Stimulated activated CD8-positive, alpha-beta memory T cell treated with anti-CD3 and anti-CD28 coated beads, Interleukin-4, amount 100 ng/mL, for 4 hours (primary cell): ENCODE measurements at places on chromosomes 3 and 15.

GRCh38 chr3:36011791-36012190, 368.5 kb upstream of the STAC start:
- DNase-seq: no peak

- no peak for DNase-seq
These were observed 8.5 kb downstream of the PPCDC start for GRCh38 chr15:75031848-75032247.

- DNase-seq: no peak
These were observed 780 bp upstream of the ACAD9 start for GRCh38 chr3:128878556-128879124.

- DNase-seq: no peak
These were observed 68.5 kb upstream of the ATP13A5 start for GRCh38 chr3:193446965-193447602.

DNA sequence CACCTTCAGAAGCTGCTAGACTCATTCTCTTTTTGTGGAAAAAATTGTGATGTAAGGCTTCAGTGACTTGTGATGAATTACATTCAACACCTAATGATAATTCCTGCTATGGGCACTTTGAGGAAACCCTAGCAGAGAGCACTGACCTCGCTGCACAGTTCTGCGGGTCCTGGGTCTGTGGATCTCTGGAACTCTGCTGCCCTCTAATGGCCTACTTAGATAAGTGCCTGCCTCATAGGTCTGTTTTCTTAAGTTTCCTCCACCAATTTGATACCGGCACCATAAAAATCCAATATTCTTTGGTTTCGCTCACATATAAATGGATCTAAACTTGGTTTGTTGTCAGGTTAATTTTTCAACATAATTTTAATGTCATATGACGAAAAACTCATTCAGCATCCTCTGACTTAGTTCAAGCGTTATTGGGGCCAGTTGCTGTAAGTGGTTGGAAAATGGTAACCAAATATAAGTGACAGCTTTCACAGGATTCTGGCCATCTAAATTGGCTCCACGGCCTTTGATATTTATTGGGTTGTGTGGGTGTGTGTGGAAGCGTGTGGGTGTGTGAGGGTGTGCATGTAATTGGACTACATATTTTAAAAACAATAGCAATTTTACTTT, 10.4 kb downstream of the SLITRK3 start:
- no peak for DNase-seq

- DNase-seq: no peak
These were observed 194.3 kb downstream of the BCHE start for GRCh38 chr3:165642761-165643420.

GRCh38 chr3:48064292-48064829, 48.1 kb upstream of the MAP4 start:
- DNase-seq: no peak

- no peak for DNase-seq
These were observed 36.9 kb upstream of the CTSH start for GRCh38 chr15:78981532-78982313.

DNA sequence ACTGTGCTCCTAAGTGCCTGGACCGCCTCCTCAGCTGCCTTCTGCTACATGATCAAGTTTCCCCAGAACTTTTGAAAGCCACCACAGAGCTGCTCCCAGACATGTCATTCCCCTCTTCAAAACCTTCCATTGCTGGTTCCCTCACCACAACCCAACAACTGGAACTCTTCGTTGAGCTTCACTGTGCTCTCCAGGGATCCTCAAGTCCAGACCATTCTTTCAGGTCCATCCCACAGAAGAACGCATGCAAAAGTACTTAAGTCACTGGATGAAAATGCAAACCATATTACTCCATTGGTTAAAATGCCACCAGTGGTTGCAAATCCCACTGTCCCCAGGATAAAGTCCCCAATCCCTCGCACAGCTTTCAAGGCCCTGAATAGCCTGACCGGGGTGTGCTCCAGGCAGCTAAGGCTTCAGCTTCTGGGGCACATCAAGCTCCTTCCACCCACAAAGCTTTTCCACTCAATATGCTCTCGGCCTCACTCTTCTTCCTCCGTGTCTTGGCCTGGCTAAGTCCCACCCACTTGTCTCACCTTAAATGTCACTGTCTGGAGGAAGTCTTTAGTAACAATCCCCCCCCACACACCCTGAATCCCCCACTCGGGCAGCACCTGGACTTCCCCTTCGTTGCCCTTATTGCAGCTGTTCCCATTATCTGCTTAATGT, 84.8 kb downstream of the XXYLT1 start:
- no peak for DNase-seq
